ENCODE measurements at places on chromosomes 16 and 17. TPM values are rescaled to one million over a fixed set of nuclear protein-coding genes. Genes with fewer than 3 reads are reported as not detected.

VAMP2 gene
- 47.2 TPM for total RNA-seq

CACNG5 gene
- not detected for total RNA-seq

PRKCB gene
- total RNA-seq: 0.77 TPM

DNA sequence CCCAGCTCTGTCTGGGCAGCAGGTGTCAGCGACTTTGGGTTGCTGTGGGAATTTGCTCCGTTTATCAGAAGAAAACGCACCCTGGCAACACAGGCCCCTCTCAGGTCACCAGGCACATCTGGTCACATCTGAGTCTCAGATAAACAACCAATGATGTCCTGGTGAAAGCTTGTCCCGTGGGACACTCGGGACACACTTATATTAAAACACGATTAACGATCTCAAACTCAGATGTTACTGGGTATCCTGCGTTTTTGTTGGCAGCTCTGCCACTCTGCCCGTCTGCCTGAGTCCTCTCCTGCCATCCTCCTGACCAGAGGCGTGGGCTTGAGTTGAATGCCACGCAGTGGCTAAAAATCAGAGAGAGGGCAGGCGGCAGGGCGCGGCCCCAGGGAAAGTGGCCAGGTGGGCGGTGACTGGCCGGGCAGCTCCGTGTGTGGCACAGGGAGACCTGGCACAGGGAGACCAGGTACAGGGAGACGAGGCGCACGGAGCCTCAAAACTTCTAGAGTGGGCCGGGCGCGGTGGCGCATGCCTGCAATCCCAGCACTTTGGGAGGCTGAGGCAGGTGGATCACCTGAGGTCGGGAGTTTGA lies 2.1 kb downstream of the SECTM1 start:
- H3K27ac ChIP-seq: no peak overlapping the region
- peaks cover 71% of the 10 kb centered on the region for H3K27me3 ChIP-seq
- DNase-seq: no peak

DNA sequence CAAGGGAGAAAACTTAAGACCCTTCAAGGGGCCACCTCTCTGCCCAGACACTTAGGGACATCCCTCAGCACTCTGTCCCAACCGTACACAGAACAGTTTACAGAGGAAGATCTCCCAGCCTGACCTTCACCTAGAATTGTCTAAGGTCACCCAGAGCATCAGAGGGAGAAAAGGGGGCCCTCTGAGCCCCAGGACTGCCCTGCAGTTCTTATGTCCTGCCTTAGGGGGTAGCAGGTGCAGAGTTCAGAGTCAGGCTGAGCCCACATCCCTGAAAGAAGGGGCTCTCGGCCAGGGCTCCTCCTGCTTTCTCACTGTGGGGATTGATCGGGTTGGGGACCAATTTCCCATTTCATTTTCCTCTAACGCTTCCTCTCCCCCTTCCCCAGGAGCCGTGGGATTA lies 15.4 kb downstream of the CA4 start:
- H3K27ac ChIP-seq: no peak overlapping the region
- no peaks in the 10 kb centered on the region for H3K36me3 ChIP-seq
- no peak overlapping the region for H3K4me3 ChIP-seq
- H3K27me3 ChIP-seq: peaks cover 6% of the 10 kb centered on the region
- peaks cover 24% of the 10 kb centered on the region for H3K4me1 ChIP-seq

GRCh38 chr16:81866820-81867440 lies 87.8 kb downstream of the PLCG2 start:
- H3K4me3 ChIP-seq: no peak overlapping the region
- no peaks in the 10 kb centered on the region for H3K36me3 ChIP-seq
- peaks cover 25% of the 10 kb centered on the region for H3K27me3 ChIP-seq
- H3K4me1 ChIP-seq: peaks cover 16% of the 10 kb centered on the region
- no peak overlapping the region for H3K27ac ChIP-seq

GRCh38 chr17:37050920-37051319 lies 102.2 kb downstream of the AATF start:
- H3K27me3 ChIP-seq: no peaks in the 10 kb centered on the region
- DNase-seq: no peak
- H3K4me1 ChIP-seq: peaks cover 24% of the 10 kb centered on the region
- peaks cover 3% of the 10 kb centered on the region for H3K36me3 ChIP-seq
